ENCODE measurements at places on chromosomes 3 and 15.

DNA sequence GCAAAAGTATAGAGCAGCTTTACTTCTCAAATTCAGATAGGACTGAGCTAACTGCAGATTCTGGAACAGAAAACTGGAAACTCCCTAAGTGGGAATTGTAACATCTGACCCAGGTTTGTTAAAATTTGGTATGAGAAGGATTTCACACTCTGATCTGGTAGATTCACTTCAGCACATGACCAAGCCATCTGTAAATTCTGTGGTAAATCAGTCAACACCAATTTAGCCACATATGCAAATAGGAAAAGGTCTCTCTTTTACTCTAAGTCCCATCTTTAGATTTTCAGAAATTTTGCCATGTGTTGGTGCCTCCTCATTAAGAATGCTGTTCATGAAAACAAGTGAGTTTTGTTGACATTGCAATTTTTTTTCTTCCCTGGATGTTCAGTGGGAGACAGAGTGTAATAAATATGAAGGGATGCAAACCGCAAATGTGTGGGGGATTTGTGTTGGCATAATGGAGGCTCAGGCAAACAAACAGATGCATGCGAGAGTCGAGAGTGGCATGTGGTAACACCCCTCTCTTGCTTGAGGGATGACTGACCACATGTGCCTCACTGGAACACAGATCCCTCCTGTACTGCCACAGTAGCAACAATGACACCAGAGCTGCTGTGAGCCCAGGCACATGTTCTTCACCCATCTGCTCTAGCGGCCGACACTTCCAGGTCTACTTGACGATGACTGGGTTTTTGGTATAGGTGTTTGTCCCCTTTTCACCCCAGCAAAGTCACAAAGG, 146.6 kb downstream of the FEZF2 start:
- DNase-seq: no peak

DNA sequence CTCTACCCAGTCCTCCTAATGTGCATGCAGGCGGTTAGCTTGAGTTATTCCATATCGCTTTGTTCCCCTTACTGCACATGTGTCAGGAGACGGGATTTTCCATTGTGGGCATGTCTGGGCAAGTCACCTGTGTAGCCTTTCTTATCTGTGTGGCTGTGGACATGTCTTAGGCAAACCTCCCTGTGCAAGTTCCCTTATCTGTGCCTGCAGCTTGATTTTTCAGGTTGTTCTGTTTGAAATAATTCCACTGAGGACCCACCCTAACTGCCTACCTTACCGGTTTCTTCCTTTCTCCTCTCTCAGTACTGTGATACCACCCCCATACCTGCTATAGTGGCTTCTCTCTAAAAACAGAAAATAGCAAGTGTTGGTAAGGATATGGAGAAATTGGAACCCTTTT, 113.6 kb downstream of the NEO1 start:
- no peak for DNase-seq

DNA sequence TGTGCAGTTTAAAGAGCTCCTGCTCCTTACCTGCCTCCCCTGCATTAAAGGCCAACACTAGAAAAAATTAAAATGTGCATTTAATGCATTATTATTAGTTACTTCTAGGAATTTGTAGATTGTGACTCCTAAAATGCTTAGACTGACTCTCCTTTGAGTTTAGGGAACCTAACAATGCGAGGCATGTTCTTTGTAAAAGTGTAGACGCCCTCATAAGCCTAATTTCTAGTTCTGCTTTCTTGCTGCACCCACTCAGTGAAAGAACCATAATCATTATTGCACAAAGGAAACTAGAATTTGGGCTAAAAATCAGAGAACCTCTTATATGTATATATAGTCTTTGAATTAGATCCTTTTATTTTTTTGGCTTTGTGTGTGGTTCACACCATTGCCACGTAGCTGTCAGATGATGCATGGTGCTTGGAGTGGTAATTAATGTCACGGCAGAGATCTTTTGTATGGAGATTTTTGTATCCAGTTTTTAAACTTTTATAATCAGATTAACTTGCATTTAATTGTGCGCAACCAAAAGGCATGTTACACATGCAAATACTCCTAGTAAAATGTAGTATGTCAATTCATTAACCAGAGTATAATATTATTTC, 710 bp downstream of the ABHD10 start:
- DNase-seq: no peak

DNA sequence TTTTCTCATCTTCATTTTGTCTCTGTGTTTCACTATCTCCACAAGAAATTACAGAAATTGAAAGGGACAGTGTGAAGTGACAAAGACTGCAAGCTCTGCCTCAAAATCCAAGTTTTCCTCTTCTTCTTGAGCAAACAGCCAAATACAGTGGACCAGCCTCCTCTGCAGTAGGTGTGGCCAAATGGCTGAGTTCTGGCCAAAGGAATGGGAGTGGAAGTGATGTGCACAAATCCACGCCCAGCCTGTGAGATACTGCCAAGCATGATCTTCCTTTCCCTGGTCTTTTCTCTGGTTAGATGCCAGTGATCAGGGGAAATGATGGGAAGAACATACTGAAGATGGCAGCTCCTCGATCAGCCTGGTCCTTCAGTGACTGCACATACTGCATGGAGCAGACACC, 111.0 kb upstream of the CPNE4 start:
- DNase-seq: no peak

DNA sequence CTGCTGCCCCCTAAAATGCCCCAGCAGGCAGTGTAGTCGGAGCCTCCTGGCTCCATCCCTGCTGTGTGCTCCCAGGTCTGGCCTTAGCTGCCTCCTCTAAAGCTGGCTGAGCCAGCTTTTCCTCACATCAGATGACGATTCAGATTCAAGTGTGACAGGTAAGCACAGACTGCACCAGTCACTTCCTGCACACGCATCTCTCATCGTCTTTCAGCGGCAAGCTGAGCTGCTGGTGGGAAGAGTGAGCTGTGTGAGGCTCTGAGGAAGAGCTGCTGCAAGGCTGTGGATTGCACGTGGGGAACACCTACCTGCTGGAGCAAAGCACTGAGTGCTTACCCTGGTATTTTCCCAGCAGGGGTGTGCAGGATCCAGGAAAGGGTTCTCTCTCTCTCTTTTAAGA, 88.4 kb upstream of the RPL32 start:
- no peak for DNase-seq

GRCh38 chr15:45637552-45638033, 2.8 kb downstream of the SQOR start:
- no peak for DNase-seq

DNA sequence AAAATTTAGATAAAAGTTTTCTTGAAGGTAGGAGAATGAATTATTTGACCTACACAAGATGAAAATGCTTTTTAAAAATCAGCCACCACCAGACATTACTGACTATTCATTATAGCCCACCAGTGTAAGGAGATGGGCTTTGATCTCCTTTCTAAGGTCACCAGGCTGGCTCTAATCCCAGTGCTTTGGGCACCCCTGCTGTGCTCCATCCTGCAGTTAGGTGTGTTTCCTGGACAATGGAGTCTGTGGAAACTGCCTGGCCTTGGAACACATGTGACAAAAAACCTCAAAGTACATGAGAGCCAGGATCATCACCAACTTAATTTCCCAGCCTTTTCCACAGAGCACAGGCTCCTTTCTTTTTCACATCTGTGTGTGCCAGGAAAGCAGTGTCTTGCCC, 260.9 kb downstream of the CHST2 start:
- DNase-seq: no peak

DNA sequence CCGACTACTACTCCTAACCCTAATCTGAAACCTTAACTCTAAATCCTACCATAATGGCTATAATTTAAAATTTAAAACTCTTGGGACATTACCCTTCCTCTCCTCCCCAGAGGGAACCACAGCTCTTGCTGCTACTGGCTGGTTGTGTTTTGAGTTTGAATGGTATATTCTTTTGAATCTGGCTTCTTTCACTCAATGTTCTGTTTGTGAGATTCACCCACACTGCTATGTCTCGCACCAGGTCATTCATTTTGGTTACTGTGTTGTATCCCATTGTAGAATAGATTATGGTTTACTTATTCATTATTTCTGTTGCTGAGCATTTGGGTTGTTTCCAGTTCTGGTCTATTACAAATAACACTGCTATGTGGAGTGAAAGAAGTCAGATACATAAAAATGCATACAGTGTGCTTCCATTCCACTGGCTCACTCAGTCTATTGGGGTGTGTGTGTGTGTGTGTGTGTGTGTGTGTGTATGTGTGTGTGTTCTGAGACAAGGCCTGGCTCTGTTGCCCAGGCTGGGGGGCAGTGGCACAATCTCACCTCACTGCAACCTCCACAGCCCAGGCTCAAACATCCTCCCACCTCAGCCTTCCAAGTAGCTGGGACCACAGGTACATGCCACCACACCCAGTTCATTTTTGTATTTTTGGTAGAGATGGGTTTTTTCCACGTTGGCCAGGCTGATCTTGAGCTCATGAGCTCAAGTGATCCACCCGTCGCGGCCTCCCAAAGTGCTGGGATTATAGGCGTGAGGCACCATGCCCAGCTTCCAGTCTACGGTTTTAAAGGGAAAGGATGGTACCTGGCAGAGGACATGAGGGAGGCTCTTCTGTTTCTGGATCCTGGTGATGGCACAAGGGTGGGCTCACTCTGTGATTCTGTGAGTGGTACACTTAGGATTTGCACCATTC, 19.2 kb upstream of the SYNM start:
- no peak for DNase-seq

DNA sequence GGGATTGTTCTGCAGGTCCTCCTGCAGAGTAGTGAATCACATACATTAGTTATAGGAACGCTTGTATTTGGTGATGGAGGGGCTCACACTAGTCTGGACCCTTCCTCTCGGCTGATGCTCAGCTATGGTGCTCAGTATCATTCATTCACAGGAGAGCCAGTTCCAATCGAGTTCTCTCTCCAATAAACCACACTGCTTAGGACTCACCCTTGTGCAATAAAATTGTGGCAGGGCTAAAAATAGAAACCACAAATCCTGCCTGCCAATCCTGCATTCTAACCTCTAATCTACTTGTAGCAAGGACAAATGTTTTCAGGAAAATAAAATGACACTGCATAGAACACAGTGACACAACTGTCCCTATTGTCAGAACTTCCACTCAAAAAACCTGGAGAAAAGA, 138.4 kb upstream of the TBL1XR1 start:
- DNase-seq: no peak

DNA sequence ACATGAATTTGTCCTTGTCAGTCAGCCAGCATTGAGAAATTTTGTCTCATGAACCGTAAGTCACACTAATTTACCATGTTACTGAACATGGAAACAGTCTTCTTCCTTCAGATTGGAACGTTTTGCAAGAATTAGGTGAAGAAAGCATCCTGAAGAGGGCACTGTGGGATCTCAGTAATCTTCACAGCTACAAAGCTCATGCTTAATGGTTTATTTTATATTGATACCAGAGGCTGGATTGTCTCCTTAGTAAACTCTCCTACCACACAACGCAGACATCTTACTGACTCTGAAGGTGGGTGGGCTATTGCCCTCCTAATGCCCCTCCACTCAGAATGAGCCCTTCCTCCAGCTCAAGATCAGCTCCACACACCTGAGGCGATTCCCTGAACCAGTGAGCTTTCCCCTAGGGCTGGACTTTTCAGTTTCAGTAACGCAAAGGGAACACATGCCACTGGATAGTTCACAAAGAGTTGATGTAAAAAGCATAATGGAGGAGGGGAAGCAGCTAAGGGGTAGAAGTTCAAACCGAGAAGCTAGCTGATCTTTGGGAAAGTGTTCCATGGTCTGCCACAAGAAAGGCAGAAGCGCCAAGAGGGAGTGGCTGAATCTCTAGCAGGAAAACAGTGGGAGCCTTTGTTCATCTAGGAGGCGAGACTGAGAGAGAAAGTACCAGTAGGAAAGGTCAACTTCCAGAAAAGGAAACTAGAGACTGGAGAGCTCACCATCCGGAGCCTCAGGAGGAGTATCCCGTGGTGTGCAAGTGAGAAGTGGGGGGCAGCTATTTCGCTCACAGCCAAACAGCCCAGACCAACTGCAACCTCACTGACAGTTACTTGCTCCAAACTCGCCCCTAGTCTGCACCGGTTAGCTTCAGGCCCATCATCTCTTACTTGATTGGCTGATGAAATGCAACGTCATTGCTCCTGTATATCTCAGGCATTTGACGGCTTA, at the start of gene SLC9C1:
TSS of gene SLC9C1 (minus strand) at position 849 of the 954 bp plus-strand sequence. CDS start 7,425 bp downstream, outside the sequence.
- no peak for DNase-seq

DNA sequence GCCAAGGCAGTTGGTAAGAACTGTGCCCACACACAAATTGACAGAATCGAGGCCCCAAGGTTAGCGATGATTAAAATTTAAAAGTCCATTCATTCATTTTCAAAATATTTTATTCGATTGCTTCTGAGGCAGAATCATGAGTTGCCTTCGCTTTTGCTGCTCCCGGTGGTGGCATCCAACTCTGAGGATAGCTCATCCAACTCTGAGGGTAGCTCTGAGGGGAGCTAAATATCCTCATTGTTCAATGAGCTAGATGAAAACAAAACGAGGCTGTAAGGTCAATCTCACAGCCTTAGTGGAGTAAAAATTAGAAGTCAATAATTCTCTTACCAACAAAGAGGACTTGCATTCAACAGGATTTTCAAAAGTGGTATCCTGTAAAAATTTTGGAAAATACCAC, 897 bp upstream of the CHL1 start:
- DNase-seq: no peak

- no peak for DNase-seq
Measured at GRCh38 chr3:23797491-23797890, 8.3 kb upstream of the UBE2E1 start.

- no peak for DNase-seq
Measured at GRCh38 chr3:40267937-40268724, 41.4 kb upstream of the EIF1B start.

- DNase-seq: no peak
Measured at GRCh38 chr3:42314411-42314810, 48.4 kb upstream of the CCK start.

GRCh38 chr3:71504250-71505036, 79.1 kb downstream of the FOXP1 start:
- DNase-seq: no peak

DNA sequence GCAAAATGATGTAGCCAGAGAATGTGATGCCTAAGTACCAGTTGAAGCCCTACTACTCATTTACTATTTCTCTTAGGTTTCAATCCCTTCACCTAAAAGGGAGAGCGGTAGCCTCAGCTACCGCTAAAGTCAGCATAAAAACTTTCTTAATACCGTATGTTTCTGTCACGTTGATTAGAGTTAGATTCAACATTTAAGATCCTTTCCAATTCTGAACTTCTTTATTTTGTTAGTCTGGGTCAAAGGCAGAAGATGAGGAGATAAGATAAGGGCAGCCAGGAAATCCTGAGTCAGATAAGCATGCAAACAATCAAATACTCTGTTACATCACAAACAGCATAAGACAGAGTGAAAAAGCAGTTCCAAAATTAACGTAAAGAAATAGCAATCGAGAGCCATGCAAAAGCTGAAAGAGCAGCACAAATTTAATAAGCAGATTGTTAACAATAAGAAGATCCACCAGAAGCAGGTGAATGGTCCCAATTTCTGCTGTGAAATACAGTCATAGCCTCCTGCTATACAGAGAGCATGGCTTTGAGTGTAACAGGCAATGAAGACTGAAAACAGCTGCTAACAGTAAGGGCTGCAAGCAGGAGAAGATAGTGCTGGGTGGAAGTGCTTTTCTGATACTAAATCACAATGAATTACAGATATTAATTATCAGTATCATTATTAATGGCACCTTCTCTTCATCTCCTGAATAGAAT, 3.0 kb downstream of the TMEM207 start:
- no peak for DNase-seq

Data from NCI-H1417 treated with DMSO at 0.1 percent for 48 hours (cell line).